ENCODE measurements at places on chromosomes 16 and 17. TPM values are rescaled to one million over a fixed set of nuclear protein-coding genes. Genes with fewer than 3 reads are reported as not detected.

The WSCD1 gene
- total RNA-seq = 1.8 TPM

The TAT gene
- total RNA-seq = not detected

- DNase-seq = no peak
These were observed 4.7 kb downstream of the CDH15 start for GRCh38 chr16:89176147-89176690.

- DNase-seq = no peak
These were observed 10.3 kb downstream of the PHB1 start for GRCh38 chr17:49404361-49404760.

- no peak for DNase-seq
These were observed 29.3 kb downstream of the CEP295NL start for GRCh38 chr17:78873519-78874340.

All from right atrium auricular region (tissue), 2 donors.